ENCODE measurements at places on chromosomes 5 and 9. TPM values are rescaled to one million over a fixed set of nuclear protein-coding genes. Genes with fewer than 3 reads are reported as not detected.

DNA sequence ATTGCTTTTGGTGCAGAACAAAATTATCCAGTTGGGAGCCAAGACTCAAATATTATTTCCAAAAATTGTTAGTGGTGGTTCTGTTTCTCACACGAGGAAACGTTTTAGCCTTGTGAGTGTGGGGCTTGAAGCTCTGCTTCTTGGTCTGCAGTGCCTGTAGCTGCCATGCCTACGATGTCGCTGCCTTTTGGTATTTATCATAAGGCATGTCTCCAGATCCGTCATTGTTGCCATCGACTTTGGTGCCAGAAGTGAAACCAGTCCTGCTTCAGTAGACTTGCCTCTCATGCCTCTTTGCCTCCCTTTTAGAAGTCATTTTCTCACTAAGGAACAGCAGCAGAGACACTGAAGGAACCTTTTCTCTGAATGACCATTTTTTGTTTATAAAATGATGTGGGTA, 29.7 kb upstream of the CATSPER3 start:
- no peak for DNase-seq

GRCh38 chr9:33446946-33447798, at the start of gene AQP3:
Gene AQP3 (minus strand): TSS chr9:33447593. CDS start chr9:33447530, 63 bp downstream.
- DNase-seq: peak; percentile 58

- DNase-seq: peak; percentile 69
Observed at GRCh38 chr9:86500667-86501435, 146.6 kb upstream of the TUT7 start.

- DNase-seq: peak; percentile 62
Observed at GRCh38 chr5:155193029-155193428, 179.5 kb downstream of the KIF4B start.

DNA sequence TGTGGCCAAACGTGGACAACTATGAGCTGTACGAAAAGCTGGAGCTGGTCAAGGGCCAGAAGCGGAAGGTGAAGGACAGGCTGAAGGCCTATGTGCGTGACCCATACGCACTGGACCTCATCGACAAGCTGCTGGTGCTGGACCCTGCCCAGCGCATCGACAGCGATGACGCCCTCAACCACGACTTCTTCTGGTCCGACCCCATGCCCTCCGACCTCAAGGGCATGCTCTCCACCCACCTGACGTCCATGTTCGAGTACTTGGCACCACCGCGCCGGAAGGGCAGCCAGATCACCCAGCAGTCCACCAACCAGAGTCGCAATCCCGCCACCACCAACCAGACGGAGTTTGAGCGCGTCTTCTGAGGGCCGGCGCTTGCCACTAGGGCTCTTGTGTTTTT, 3.3 kb downstream of the CDK9 start:
- DNase-seq: no peak

- no peak for DNase-seq
Observed at GRCh38 chr9:129333617-129334104, 155.6 kb upstream of the IER5L start.

DNA sequence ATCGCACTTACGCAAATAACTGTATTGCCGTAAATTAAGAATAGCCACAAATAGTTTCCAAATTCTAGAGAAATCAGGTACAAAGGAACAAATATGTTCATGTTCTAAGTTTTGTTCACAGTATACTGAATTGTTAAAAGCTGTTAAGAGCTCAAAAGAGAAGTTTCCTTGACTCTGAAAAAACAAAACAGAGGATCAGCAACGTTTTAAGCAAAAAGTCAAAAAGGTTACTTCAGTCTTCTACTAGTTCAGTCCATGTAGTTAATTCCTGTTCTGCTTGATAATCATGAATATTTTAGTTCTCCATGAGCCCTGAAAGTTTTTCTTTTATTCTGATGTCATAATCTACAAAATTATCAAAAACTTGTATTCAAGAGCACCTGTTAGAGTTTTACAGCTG, 128.6 kb upstream of the MAST4 start:
- DNase-seq: no peak

SLC45A2 gene
- not detected for total RNA-seq

SNAPC4 gene
- 7.0 TPM for total RNA-seq

ENTPD8 gene
- total RNA-seq: 0.83 TPM

ACER2 gene
- 13.3 TPM for total RNA-seq

MEIKIN gene
- total RNA-seq: not detected
